RCC 7860 (cell line): ENCODE measurements at places on chromosomes 6 and 20.

DNA sequence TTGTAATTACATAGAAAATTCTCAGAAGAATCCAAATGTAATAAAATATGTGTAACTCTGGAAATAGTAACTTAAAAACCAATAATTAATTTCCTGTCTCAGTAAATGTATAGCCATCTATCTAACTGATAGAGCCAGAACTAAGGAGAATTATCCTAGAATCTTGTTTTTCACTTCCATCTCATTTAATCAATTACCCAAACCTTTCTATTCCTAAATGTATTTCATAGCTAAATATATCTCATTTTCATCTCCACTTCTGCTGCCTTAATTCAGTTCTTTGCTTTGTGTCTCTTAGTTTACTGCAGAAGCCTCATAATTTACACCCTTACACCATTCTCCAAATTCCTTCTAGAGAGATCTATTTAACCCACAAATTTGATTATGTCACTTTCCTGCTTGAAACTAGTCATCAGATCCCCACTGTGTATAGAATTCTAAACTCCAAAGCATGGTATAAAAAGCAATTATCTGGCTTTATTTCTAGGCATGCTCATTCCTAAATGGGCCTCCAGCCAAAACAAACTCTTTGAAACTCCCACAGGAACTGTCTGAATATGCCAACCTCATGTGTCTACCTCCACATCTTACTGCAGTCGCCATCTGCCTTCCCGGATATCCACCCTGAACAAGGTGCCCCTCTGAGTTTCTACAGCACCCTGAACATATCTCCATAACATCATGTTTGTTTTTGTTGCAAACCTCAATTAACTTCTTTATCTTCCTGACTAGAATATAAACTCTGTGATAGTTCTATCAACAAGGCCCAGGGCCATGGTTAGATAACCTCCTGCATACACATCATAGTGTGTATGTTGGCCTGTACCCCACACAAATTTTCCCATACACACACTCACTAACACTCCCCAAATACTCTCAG is 70.5 kb upstream of the ADTRP start:
- DNase-seq: peak; percentile 69

DNA sequence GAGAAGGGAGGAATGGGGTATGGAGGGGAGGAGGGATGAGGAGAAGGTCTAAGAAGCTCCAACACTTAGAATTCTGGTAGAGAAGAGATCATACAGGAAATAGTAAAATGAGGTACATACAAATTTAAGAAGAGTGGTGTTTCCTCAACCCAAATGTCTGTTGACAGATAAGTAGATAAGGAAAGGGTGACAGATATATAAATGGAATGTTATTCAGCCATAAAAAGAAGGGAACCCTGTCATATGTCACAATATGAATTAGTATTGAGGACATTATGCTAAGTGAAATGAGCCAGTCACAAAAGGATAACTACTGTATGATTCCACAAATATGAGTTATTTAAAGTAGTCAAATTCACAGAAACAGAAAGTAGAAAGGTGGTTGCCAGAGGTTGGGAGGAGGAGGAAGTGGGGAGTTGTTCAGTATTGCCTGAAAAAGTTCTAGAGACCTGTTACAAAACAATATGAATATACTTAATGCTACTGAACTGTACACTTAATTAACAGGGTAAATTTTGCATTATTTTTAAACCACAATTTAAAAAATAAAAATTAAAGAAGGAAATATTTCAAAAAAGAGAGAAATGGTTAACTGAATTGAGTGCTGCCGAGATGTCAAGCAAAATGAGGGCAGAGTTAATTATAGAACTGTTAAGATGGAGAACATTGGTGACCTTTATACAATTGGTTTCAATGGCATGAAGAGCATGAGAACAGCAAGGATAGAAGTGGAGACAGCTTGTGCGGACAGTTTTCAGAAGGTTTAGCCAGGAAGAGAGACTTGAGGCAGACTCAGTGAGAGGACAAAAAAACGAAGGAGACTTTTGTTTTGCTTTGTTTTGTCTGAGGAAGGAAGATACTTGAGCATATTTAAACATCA is 47.6 kb upstream of the ADGRF4 start:
- DNase-seq: no peak

DNA sequence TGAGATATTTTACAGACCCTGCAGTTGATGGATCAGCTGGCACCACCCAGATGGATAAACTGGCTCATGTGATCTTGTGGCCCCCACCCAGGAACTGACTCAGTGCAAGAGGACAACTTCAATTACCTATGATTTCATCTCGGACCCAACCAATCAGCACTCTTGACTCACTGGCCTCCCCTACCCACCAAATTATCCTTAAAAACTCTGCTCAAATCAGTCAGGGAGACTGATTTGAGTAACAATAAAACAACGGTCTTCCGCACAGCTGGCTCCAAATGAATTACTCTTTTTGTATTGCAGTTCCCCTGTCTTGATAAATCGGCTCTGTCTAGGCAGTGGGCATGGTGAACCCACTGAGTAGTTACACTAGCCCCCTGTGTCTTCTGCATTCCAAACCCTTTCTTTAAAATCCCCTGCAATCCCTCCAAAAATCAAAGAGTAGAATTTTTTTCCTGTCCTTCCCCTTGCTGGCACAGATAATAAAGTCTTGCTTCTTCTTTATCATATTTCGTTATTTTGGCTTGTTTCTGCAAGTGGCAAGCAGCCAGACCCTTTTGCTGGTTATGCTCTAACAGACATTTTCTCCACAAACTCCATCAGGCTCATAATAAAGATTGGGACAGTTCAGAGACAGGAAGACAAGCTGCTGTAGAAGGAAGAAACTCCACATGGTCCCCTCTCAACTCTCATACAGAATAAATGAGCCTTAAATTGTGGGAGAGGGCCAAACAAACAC is 48.3 kb downstream of the OR2B6 start:
- no peak for DNase-seq

- peak; percentile 37 for DNase-seq
These were observed 7.8 kb downstream of the KCNG1 start for GRCh38 chr20:51014797-51015722.

DNA sequence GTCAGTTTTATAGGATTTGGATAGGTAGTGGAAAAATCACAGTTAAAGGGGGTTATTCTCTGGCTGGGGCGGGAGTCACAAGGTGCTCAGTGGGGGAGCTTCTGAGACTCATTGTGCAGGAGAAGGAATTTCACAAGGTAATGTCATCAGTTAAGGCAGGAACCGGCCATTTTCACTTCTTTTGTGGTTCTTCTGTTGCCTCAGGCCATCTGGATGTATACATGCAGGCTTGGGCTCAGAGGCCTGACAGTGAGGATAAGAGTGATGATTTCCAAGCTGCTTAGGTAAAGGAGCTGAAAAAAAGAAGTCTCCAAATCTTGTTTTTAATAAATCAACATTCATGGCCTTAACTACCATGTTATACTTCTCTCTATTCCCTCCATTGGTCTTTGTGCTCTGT is 622.9 kb upstream of the ID4 start:
- no peak for DNase-seq

DNA sequence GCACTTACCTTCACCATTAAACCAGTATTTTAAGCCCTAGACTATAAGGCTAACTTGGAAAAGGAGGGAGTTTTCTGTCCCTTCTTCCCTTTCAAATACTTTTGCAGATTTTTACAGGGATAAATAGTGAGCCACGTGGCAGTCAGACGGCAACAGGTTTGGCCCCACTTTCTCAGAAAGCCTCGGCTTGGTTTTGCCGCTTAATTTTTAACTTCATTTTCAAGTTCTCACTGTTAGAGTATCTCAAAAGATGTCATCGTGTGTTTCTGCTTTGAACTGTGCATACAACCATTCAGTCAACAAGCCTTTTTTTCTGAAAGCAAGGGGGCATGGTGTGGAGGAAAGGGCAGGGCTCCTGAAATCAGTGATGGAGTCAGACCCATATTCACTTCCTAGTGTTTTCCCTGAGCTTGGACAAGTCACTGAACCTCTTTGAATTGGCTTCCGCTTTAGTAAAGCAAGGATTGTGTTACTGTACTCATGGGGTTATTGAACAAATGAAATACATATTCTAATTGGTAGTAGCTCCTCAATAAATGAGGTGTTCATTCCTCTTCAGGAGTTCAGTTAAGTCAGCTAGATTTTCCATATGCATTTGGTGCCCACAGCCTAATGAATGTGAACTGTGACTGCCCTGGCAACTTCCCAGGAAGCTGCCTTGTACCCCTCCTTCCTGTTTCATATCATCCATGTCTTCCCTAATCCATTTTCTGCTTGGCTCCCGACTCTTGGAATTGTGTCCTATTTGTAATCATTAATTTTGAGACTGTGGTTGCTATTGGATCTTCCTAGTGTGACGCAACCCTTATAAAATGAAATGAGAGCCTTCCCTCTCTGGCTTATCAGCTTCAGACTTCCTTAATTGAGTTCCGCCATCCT is at the start of gene SLC17A2:
TSS of gene SLC17A2 (minus strand) at position 160 of the 879 bp plus-strand sequence. CDS start 4,895 bp downstream, outside the sequence.
- DNase-seq: no peak

GRCh38 chr6:112501705-112502104 is 154.6 kb downstream of the RFPL4B start:
- no peak for DNase-seq

DNA sequence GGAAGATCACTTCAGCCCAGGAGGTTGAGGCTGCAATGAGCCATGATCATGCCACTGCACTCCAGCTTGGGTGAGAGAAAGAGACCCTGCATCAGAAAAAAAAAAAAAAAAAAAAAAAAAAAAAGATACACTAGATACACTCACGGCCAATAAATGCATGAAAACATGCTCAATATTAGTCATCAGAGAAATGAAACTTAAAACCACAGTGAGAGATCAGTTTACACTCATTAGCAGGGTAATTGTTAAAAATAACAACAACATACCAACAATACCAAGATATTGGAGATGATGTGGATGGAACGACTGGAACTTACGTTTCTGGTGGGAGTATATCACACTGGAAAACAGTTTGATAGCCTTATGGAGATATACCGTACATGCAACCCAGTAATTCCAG is 29.9 kb downstream of the HS3ST5 start:
- no peak for DNase-seq

DNA sequence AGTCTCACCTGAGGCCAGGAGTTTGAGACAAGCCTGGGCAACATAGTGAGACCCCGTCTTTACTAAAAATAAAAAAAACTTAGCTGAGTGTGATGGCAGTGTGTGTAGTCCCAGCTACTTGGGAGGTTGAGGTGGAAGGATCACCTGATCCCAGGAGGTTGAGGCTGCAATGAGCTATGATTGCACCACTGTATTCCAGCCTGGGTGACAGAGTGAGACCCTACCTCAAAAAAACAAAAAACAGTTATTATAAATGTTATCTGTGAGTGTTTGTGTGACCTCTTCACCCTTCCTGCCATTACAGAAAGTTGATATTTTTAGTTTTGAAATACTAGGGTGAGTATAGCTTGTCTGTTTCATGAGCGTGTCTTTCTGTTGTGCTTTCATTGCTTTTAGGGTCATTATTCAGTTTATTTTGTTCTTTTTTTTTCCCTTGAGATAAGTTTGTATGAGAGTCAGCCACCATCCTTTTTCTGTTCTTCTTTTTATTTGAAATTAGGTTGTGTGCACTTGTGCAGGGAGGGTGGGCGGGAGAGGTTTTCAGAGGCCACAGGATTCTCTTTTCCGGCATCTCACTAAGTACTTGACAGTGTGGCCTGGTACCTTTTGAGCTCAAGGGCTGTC is 26.2 kb downstream of the CDYL start:
- DNase-seq: no peak

DNA sequence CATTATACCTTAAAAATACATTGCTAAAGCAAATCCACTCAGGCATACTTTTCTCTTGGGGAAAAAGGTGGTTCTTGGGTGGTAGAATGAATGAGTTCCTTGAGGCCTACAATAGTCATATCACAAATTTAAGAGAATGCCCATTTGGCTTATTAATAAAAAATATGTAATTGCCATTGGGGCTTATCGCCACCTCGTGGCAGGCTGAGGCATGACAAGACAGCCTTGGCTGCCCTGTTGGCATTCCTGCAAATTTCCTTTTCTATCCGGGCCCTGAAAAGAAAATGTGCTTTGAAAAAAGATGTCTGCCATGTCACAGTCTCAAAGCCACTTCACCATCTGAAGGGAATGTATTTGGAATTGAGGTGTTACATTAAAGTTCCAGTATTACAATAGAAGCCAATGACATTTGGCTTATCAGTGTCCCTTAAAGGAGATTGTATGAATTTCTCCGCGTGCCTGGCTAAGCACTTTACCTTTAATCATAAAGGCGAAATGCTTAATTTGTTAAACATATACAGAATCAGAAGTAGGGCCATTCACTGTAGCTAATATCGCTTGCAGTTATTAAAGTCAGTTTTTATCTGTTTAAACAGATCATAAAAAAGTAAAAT is 188.3 kb upstream of the ZFP64 start:
- no peak for DNase-seq

GRCh38 chr6:28696682-28697081 is 171.0 kb downstream of the GPX5 start:
- no peak for DNase-seq

DNA sequence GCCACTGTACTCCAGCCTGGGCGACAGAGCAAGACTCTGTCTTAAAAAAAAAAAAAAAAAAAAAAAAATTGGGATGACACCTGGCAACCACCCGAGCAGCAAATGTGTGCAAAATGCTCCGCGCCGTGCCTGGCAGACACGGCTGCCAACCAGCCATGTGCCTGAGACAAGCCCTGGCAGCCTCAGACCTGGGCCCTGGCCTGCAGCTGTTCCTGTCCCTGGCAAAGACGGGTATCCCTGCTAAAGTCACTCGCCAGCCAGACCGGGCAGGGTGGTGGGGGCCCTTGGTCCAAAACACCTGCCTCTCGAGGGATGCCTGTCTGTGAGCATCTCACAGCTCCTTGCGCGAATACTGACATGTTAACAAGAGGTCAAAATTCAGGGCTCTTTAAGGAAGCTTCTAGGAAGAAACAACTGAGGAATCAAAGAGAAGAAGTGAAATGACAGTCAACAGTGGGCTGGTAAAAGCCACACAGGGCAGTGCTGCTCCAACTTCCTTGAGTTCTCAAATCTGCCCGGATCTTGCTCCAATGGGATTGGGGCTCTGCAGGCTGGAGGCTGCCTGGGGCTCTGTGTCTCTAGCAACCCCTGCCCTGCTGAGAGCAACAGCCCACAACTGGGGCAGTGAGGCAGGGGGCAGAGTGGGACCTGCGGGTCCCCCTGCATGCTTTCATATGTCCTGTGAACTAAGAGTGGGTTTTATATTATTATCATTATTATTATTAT is 53.4 kb downstream of the SYTL3 start:
- no peak for DNase-seq

DNA sequence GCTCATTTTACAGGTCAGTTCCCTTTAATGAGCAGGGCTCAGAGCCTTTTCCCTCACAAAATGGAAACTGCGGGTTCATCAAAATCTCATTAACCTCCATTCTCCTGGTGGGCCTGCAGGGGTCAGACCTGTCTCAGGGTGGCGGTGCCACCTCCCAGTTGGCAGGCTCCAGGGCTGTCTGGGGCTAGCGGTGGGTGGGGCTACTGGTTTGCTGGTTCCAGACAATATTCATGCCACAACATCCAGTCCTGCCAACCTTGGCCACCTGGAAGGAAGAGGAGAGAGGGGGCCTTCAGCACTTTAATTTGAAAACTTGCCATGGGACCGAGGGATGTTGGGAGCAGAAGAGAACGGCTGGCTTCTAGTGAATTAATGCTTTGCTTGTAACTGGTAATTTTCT is 41.9 kb upstream of the CTNNBL1 start:
- DNase-seq: peak; percentile 55

GRCh38 chr6:20699402-20699801 is 165.1 kb downstream of the CDKAL1 start:
- no peak for DNase-seq
